ENCODE measurements at places on chromosomes 5 and 9.

- DNase-seq = peak; percentile 20
Measured at GRCh38 chr9:16625811-16626210, 244.7 kb downstream of the BNC2 start.

DNA sequence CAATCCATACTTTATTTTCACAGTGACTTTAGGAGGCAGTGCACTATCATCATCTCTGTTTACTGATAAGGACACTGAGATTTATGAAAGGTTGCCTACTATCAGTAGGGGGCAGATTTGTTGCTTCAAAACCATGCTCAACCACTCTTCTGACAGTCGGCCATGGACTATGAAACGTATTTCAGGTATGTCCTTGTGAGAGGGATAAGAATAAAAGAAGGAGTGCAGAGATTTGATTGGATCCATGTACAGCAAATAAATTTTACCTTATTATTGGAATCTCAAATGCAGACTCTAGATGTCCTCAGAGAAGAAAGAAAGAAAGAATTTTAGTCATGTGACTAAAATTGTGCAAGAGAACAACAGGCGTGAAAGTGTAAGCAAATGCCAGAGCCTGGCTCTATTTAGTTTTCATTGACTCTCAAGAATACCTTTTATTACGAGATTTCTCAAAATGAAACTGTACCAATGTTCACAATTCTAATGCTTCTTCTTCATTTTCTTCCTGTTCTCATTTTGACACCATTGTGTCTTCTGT is 296.6 kb upstream of the RASA1 start:
- no peak for DNase-seq

- DNase-seq = no peak
Measured at GRCh38 chr5:179330186-179330900, 14.9 kb downstream of the ADAMTS2 start.

GRCh38 chr5:25554077-25554476 is 909.3 kb upstream of the CDH10 start:
- no peak for DNase-seq

- DNase-seq = no peak
Measured at GRCh38 chr9:109519366-109519765, 21.3 kb upstream of the PTPN3 start.

GRCh38 chr9:104903609-104904008 is 24.3 kb downstream of the ABCA1 start:
- peak; percentile 88 for DNase-seq

Measured in RCC 7860 (cell line).